NCI-H1048 (cell line): ENCODE measurements at places on chromosomes 13 and 19.

DNA sequence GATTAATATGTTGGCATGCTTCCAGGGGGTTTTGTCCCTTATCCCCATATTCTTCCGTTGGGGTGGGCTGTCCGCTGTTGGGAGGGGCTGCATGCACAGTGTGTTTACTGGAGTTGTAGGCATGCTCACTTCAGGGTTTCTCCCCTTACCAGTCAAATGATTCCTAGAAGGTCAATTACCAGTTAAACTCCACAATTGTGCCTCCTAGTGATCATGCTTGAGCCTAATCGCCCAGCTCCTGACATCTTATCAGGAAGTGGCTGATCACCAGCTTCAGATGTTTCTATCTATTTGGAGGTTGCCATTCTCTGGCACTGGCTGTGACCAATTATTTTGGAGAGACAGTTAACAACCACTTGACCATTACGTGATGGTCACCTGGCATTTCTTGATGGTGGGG, 1090.0 kb downstream of the SLITRK5 start:
- no peak for DNase-seq

DNA sequence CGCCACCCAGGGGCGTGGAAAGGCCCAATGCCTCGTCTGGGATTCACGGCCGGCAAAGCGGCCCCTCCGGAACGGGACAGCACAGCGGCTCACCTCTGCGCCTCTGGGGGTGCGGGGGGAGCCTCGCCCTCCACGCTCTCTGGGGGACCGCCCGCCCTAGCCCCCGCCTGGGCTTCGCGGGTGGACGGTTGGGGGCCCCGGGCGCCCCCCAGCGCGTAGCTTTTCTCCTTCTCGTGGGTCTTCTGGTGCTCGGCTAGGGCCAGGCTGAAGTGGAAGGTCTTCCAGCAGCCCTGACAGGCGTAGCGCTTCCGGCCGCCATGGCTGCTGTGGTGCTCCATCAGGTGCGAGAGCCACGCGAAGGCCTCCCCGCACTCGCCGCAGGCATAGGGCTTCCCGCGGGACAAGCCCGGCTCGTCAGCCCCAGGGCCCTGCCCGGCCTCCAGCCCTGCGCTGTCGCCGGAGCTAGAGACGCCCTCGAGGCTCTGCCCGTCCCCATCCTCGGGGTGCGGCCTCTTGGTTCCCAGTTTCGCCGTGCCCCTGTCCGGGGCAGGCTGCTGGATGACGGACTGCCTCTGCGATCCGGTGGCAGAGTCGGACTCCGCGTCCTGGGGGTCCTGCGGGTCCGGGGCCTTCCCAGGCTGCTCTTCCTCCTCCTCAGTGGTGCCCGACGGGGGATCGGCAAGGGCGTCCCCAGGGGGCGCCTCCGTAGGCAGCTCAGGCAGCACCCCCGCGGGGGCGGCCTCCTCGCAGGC, 13.3 kb downstream of the ZSCAN18 start:
- DNase-seq = no peak

DNA sequence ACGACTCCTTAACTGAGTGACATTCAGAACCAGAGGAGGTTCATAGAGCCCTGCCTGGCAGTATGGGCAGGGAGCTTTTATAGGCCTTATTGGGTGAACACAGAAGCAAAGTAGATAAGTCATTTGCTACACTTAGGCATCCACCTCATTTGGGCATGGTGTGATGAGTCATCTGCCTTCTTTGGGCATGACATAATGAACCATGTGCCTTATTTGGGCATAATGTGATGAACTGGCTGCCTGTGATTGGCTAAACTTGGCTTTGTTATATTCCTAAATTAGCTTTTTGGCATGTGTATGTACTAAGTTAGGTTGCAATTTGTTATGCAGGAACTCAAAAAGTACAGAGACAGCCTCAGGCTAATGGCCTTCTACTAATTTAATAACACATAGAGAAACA, 2210.2 kb upstream of the PCDH20 start:
- no peak for DNase-seq

DNA sequence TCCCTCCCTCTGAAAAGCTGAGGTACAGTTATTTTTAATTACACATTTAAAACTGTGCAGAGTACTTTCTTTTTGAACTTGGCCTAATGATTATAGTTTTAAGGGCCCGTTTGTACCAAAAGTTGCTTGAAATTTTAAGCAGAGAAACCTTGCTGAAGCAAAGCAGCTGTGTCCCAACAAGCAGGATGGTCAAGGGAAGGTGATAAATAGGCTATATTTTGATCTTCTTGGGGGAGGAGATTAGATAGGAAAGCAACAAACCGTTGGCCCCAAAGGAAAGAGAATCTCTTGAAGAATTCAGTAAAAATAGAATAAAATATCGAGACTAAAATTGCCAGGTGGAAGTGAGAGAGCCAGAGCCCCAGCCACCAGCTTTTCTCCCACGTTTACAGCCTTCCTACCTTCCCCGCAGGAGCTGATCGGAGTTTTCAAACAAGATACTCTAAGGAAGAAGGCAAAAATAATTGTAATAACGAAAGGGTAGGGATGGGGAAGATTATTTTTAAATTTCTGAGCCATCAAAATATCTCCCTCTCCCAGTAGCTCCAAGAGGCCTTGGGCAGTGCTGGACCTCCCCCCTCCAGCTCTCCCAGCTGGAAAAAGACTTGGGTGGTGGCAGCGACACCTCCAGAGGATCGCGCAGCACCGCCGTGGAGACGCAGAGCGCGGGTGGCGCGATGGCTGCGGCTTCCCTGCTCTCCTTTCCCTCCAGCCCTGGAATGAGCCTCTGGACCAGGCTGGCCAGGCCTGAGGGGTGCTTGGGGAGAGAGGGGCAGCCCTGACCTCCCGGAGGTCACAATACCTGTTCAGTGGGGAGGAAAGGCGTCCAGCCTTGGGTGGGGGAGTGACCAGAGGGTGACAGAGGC, 5.8 kb downstream of the ZIC2 start:
- DNase-seq = no peak

DNA sequence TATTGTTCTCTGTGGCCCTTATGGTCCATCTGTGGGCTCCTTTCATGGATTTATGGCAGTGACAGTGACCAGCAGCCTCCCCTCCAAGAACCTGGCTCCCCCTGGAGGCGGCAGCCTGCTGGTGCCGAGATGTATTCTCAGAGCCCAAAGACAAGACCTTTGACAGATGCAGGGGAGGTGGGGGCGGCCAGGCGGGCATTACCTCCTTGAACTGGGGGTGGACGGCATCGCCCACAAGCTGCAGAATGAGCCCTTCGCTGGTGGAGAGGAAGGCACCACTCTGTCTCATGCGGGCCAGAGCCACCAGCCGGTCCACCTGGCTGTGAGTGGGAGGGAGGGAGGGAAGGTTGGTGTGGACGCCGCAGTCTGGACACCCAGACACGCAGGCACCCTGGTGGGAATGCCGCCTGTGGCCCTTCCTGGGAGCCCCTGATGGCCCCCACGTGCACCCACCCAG, 6.6 kb downstream of the ISOC2 start:
- no peak for DNase-seq

DNA sequence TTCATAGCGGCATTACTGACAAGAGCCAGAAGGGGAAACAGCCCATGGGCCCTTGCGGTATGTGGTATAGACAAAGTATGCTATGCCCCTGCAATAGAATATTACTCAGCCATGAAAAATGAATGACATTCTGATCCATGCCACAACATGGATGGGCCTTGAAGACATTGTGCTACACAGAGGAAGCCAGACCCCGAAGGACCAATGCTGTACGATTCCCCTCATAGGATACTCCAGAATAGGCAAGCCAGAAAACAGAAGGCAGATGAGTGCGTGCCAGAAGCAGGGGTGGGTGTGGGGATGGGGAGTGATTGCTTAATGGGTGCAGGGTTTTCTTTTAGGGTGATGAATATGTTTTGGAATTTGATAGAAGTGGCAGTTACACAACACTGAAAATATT, 342.0 kb downstream of the TEX29 start:
- DNase-seq = no peak

- DNase-seq = no peak
These were observed 179.0 kb downstream of the NUFIP1 start for GRCh38 chr13:44810061-44810840.
